OCI-LY7 (cell line): ENCODE measurements at places on chromosomes 6 and 20.
A peak's percentile ranks its signal among the peaks of the same experiment; 100 is the strongest.

GRCh38 chr6:13404228-13404891 is 76.0 kb upstream of the TBC1D7 start:
- no peak for DNase-seq

DNA sequence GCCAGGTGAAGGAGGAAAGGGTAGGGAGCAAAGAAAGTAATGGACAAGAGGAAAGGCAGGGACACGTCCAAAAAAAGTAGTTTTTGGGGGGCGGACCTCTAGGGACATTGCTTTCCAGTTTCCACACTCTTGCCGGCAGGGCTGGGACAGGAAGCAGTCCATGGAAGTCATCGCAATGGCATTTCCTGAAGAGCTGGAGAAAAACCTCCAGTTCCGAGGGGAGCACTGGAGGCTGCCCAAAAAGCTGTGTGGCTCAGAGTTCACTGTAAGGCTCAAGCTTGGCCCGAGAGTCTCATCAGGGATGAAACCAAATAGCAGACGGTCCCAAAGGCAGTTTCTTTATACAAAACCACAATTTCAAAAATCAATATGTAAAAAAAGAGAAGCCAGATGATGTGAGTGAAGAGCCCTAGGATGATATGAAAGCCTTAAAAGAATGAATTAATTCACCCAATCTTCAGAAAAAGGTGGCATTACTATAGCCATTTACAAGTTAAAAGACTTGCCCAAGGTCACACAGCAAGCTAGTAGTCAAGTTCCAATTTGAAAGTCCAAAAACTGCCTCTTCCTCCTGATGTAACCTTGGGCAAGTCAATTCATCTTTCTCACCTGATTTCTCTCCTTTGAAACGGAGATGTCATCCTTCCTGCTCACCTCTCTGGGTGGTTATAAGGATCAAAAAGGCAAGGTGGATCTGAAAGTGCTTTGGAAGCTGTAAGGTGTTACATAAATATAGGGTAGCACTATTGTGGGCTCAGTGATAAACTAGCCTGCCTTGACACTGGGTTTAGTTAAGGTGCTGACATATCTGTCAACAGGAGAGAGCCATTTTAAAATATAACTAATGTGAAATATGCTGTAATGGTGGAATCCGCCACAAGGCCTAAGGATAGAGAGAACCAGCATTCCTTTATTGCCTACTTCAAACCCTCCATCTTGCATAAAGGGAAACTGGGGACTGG is 9.1 kb downstream of the BCL2L1 start:
- no peak for DNase-seq

- no peak for DNase-seq
Observed at GRCh38 chr6:157632821-157633220, 190.2 kb upstream of the SNX9 start.

GRCh38 chr6:24795106-24795505 is 3.6 kb downstream of the ARMH2 start:
- DNase-seq = no peak

- DNase-seq = no peak
Observed at GRCh38 chr6:130518588-130518987, 152.8 kb downstream of the TMEM200A start.

GRCh38 chr6:116649129-116649528 is 19.4 kb downstream of the ZUP1 start:
- no peak for DNase-seq

- DNase-seq = peak; percentile 90
Observed at GRCh38 chr6:111748231-111748647, 125.0 kb downstream of the FYN start.

GRCh38 chr6:134772671-134773360 is 177.1 kb downstream of the ALDH8A1 start:
- DNase-seq = no peak

DNA sequence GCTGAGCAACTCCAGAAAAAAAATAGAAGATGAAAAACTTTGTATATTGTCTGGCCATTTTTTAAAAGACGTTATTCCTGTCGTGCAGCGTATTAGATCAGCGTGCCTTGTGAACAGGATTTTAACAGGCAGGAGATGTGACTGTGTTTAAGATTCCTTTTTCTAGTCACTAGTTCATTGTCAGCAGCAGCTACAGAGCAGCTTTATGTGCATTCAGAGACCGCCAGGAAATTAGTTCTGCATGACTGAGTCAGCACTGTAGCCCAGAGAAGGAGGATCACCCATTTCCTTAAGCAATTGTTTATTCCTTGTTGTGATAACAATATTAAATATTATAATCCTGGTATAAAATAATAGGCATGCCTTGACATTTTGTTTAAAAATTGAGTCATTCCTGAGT is 75.4 kb upstream of the ADGRB3 start:
- no peak for DNase-seq

DNA sequence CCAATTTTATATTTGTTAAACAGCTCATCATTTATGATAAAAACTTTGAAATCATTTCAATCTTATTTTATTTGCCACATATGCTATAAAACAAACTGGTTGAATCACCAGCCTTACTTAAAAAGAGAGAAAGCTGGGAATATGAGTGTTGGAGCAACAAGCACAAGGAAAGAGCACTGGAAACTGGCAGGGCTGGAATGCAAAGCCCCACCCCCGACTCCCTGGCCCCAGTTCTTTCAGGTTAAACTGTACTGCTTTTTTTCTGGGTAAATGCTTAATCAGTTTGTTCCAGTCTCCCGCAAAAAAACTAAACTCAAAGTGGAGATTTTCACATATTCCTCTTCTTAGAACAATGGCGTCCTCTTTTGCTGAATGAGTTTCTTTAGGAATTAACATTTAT is 433.8 kb upstream of the NOX3 start:
- DNase-seq = no peak

DNA sequence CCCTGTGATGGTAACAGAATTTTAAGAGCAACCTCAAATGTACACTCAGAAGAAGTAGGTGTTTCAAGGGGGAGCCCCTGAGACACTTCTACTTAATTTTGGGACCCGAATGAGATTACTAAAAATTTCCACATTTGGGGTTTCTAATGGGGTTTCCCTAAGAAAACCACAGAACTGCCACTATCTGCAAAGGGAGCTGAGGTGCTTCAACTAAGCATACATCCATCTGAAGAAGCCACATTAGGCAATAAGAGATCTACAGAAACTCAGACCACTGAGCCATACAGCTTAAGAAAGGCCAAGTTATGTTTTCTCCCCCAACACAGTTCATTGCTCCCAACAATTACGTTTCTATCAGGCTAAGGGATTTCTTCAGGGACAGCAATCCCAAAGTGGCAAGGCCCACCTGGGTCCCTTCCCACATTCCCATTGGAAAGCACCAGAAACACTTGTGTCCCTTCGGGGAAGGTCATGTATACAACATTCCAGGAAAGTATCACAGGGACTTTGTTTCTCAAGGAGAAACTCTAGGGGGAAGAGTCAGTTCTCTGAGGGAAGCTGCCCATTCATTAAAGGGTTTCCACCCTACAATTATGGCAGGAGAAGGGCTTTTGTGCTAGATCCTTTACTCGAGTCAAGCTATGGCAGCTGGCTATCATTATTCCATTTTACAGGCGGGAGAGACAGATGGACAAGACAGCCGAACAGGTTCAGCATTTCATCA is 5.0 kb downstream of the BCL2L1 start:
- no peak for DNase-seq

- DNase-seq = no peak
Observed at GRCh38 chr20:63854766-63855362, 6.4 kb upstream of the ABHD16B start.

- no peak for DNase-seq
Observed at GRCh38 chr20:1187605-1188171, 2.9 kb upstream of the TMEM74B start.

DNA sequence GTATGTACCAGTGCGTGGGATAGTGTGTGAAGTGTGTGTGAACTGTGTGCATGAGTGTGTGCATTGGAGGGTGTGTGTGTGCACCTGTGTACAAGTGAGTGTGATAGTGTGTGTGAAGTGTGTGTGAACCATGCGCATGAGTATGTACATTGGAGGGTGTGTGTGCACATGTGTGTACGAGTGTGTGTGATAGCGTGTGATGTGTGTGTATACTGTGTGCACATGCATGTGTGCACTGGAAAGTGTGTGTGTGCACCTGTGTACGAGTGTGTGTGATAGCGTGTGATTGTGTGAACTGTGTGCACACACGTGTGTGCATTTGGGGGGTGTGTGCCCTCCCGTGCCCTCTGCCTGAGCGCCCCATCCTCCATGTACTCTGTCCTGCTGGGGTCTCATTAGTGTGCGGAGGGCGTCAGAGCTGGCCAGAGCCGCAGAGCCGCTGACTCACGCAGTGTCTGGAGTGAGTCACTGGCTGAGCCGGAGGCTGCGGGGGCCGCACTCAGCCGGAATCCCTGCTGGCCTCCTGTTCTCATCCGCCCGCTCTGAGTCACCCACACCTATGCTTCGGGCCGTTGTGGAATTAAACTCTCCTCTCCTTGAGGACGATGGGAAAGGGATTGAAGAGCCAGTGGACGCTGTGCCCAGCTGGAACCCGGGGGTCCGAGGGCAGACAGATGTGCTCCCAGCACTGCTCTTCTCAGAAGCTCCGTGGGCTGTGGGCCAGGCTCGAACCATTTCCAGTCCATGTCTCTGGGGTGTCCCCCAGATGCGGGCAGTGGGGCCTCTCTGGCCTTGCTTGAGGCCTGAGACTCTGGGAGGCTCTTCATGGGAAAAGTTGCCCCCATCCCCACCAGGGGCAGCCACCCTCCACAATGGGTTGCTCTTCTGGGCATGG is 27.3 kb upstream of the STX16 start:
- DNase-seq = no peak

DNA sequence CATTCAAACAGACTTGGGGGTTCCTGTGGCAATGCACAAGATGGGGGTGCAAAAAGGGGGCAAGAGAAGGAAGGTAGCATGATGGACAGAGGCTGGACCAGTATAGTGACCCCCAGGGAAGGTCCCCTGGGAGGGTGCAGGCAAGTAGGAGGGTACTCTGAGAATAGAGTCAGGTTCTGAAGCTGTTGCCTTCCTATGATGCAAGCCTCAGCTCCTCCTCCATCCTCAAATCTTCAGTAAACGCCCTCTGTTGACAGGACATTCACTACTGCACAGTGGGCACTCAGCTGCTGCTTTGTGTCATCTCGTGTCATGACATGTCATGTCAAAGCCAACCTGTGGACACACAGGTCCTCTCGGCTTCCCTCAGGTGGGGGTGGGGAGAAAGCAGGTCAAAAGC is 5.8 kb upstream of the SDCBP2 start:
- peak; percentile 9 for DNase-seq

- no peak for DNase-seq
Observed at GRCh38 chr20:37602634-37603033, 75.0 kb upstream of the BLCAP start.

DNA sequence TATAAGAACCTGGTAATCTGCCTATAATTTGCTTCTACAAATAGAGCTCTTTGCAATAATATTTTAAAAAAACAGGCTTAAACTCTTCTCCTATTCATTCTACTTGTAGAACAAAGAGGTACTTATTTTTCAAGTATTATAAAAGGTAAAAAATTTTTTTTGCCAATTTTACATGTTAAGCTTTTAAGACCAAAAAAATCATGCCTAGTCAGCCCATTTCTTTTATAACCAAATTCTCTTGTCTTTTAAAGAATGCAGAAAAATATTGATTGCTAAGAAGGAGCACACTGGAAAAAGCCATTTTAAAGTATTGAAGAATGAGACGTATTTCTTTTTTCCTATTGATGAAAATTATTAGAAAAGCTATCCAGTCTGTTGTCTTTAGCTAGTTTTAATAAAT is 54.1 kb upstream of the BCLAF1 start:
- no peak for DNase-seq

GRCh38 chr20:23106271-23106851 is 20.2 kb upstream of the CD93 start:
- DNase-seq = no peak

DNA sequence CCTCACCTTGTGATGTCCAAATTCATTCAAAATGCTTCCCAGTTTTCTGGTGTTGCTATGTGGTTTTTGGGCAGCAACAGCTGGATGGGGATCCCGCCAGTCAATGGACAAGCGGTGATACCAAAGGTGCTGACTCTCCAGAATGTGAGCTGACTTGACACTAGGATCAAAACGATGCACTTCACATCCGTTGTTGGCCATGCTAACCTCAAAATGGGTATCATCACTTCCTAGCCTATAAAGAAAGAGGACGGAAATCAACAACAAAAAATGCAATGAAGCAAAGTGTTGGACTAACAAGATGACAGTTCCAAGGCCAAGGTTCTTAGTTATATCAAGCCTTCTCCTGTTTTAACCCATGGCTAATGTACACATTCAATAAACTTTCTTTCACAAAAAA is 59.2 kb downstream of the METTL24 start:
- no peak for DNase-seq

DNA sequence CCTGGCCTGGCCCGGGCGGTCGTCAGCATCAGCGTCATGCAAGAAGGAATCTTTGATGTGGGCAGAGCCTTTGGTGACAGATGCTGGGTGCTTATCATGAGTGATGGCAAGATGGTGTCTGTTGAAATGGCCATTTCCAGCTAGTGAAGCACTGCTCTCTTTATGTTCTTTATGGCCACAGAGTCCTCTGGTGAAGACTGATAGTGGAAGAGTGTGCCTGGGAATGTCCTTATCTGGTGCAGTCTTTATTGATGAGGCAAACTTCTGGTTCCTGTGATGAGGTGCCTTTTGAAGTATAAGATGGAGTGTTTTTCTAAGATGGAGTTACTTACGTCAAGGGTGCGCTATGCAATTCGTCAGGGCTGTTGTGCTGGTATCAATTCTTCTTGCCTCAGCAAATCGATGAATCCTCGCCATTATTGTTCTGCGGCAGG is 22.6 kb upstream of the CCR6 start:
- no peak for DNase-seq

DNA sequence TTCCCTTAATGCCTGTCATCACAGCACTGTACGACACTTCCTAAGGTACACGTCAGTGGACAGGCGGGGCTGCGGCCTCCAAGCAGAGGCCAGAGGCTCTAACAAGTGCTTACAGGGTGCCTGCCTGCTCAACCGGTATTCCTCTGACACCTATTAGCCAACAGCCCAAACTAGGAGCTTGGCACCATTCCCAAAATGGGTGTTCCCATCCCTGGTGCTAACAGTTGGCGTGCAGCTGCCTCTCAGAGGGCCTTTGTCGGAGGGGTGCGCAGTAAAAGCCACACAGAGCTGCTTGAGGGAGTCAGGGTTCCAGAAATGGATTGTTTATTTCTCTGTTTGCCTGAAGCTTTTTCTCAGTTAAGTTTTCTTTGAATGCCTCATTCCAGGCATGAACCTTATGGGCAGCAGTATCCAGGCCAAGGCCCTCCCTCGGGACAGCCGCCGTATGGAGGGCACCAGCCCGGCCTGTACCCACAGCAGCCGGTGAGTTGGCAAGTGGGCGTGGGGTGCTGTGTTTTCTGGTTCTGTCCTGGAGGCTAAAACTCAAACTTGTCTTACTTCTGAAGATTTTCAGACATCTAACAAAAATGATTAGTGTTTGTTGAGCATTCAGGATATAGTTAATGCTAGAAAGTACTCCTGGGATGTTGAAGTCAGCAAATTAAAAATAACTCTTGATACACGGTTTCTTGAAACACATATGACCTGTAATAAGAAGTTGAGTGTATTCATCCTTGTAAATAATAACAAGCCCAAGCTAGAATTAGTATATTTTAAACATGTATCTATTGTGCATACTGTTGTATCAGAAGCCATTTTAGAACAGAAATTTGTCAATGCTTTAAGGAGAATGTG is 124.7 kb downstream of the TMEM242 start:
- DNase-seq = no peak

- DNase-seq = no peak
Observed at GRCh38 chr6:42618686-42619085, 54.9 kb downstream of the UBR2 start.
